ENCODE measurements at places on chromosomes 1 and 21.
A peak's percentile ranks its signal among the peaks of the same experiment; 100 is the strongest.

- DNase-seq: no peak
Measured at GRCh38 chr21:37560385-37560784, 193.8 kb downstream of the DYRK1A start.

GRCh38 chr1:221469476-221469875 is 272.4 kb downstream of the DUSP10 start:
- DNase-seq: no peak

DNA sequence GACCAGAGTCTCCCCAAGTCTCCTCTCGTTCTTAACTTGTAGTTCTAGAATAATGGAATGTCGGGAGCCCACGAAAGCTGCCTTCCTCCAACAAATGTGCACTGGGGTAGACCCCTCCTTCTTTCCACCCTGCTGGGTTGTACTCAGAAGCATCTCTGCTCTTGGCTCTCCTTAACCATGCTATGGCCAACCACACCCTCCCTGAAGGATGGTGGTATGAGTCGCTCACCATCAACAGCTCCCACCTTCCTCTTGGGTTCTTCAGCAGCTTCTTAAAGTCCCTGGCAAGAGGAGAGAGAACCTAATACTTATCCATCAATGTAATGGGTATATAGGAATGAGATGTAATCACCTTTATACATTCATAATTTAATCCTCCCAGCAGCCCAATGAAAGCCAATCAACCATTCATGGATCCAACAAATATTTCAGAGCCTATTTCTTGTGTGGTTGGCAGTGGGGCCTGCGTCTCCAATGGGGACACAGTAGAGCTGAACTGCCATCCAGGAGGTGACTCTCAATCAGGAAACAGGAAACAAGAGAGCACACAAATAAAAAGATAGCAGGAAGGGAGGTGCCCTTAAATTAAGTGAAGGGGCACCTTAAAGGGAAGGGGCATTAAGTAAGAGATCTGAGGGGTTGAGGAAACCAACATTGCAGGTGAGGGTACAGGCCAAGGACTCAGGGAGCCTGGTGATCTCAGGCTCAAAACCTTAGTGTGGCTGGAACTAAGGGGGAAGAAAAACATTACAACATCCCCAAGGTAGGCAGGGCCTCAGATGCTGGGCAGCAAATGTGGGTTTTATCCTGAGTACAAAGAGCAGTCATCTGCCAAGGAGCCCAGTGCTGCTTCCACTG is 64.4 kb upstream of the ETS2 start:
- DNase-seq: no peak

DNA sequence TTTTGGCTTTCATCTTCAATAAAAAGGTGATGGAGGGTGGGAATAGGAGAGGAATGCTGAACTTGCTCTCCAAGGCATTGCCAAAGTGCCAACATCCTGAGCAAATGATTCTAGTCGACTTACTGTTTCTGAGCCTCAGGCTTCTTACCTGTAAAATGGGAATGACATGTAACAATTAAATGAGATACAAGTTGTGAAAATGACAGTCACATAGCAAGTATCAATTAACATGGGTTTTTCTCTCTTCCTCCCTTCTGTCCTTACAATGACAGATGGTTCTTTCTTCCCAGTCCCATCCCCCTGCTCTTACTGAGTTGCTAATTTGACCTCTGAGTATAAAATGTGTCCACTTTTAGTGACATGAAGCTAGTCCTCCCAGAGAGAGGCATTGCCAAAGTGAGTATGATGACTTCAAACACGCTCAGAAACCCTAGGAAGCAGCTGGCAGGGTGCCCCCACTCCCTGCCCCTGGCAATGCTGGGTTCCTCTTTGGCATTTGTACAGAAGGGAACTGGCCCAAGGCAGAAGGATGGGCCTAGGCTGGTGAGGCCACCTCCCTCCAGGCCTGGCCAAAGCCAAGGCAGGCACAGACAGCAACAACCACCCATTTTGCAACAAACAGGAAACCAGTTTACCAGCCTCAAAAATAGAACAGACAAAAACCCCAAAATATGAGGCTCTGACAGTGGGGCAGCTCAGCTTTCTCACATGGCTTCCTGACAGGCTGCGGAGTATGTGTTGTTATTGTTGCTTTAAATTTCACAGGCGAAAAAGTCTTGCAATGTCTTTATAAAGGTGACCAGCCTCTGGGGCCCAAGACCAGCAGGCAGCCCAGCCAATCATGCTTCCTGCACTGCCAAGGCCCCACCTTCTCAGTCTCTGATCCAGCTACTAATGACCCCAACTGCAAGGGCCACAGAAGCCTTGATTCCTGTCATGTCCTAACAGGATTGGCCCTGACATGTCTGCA is 115.9 kb downstream of the HIVEP3 start:
- DNase-seq: no peak

DNA sequence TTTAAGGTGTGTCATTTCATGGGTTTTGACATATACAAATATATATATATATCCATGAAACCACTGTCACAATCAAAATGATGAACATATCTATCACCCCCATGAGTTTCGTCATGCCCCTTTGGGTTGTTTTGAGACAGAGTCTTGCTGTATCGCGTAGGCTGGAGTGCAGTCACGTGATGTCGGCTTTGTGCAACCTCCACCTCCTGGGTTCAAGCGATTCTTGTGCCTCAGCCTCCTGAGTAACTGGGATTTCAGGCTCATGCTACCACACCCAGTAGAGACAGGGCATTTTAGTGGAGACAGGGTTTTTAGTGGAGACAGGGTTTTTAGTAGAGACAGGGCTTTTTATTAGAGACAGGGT is 8.0 kb downstream of the HJV start:
- no peak for DNase-seq

- no peak for DNase-seq
Measured at GRCh38 chr1:27606708-27607238, 2.8 kb upstream of the AHDC1 start.

GRCh38 chr1:96130432-96130831 is 591.2 kb upstream of the PTBP2 start:
- no peak for DNase-seq

DNA sequence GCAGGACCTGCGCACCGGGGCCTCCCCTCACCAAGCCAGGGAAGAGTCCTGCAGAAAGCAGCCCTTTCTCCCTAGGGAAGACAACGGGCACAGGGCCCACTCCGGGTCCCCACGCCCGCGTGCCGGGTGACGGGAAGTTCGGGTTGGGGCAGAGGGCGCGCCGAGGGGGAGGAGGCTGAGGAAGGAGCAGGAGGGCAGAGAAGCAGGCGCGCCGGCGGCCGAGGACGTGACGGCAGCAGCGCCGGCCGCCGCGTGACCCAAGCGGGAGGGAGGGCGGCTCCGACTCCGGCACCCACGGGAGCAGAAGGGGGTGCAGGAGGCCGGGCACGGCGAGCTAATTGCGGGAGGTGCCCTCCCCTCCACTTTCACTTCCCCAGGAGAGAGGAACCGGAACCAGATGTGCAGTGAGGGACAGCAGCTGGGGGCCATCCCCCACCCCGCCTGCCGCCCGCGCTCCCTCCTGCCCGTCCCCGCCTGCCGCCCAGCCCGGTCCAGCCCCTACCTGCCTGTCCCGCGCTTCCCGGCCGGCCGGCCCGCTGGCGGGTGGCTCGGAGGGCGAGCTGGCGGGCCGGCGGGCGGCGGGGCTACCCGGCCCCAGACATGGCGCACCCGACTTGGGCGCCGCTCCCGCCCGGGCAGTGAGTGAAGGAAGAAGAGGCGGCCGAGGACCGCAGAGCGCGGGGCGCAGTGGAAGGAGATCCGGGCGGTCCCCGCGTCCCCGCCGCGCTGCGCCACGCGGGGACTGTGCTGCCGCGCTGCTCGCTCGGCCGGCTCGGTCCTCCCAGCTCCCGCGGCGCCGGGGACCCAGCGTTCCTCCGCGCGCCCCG is 510 bp downstream of the DENND4B start:
- DNase-seq: peak; percentile 80

DNA sequence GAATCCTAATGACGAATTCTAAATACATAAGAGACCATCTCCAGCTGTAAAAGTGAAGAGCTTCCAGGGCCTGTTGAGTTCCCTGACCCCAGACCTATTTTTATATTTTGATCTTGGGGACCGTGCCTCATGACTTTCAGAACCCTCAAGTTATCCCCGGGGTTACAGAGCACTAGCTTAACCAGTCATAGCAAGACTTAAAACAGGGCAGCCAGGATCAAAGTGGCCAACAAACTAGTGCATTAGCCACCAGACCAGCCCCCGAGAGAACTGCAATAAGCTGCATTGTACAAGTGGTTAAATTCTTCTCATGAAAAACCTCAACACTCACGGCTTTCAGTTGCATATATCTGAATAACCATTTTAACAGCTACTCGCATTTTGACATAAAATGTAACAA is 183.0 kb downstream of the BARHL2 start:
- DNase-seq: no peak

DNA sequence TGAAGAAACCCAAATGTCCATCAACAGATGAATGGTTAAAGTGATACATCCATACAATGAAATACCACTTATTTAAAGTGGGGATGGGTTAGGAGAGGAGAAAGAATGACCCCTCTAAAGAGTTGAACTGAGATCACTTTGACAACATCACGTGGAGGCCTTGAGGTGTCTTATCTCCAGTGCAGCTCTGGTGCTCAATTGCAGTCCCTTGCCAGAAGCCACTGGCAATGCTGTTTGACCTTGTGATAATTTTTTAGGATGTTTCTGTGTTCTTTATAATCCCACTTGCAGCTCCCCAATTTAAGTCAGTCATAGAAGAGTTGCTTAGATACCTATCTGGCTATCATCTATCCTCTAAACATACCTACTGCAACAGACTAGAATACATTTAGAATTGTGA is 167.6 kb downstream of the ZNF648 start:
- no peak for DNase-seq

DNA sequence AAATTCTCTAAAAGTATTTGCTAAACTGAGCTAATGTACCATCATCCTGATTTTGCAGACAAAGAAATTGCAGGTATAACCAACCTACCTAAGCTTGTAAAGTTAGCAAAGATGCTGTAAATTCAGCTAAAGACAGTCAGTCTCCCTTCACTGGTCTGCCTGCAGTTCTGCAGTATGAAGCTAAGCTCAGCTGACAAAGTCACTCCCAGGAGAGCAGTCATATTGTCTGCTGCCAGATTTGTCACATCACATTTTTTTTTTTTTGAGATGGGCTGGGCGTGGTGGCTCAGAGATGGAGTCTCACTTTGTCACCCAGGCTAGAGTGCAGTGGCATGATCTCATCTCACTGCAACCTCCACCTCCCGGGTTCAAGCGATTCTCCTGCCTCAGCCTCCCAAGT is 8.9 kb upstream of the CMPK1 start:
- DNase-seq: no peak

DNA sequence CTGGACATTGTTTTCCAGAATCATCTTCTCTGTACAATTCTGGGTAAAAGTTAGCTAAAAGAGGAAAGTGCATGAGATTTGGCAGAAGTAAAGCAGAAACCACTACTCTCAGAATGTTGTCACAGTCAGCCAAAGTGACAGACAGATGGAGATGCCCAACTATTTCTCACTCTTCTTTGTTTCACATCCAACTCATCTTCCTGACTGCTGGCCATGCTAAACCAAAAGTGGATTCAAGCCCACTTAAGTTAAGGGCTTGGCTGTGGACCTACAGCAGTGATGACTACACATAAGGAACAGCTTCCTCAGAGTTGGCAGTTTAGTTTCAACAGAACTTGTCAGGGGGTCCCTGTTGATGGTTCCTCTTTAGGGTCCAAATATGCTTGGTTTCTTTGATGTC is 730.2 kb downstream of the LRRIQ3 start:
- no peak for DNase-seq

DNA sequence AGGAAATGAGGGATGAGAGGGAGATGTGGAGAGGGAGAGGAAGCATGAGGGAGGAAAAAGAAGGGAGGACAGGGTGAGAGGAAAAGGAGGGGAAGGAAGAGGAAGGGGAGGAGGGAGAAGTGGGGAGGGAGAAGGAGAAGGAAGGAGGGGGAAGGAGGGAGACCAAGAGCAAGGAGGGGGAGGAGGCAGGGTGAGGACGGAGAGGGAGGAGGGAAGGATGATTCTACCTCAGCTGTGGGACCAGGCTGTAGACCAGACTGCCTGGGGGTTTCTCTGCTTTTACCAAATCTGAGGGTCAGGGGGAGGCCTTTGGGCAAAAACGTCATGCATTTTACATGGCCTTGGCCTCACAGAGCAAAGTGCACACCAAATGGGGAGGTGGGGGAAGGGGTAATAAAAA is 94.5 kb downstream of the KCND3 start:
- no peak for DNase-seq

- no peak for DNase-seq
Measured at GRCh38 chr1:1004780-1005697, 5.1 kb upstream of the HES4 start.

DNA sequence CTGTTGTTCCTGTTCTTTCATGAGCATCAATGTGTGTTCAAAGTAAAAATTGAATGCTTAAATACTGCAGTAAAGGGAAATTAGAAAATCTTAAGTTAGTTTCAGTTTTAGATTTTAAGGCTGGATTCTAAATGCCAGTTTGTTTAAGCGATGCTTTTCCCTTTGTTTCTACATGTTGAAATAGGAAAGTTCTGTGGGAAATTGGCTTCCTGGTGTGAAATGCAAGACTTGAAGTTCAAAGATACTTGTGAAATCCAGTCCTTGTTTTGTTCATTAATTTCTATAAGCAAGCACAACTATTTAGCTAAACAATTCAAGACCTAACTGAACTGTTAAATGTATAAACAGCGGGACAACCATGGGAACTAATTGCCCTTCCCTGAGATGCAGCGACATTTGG is 149.1 kb downstream of the LYPLAL1 start:
- DNase-seq: no peak

- no peak for DNase-seq
Measured at GRCh38 chr21:17679002-17679600, 66.4 kb upstream of the BTG3 start.

- DNase-seq: no peak
Measured at GRCh38 chr1:1432951-1433803, 2.3 kb upstream of the VWA1 start.

DNA sequence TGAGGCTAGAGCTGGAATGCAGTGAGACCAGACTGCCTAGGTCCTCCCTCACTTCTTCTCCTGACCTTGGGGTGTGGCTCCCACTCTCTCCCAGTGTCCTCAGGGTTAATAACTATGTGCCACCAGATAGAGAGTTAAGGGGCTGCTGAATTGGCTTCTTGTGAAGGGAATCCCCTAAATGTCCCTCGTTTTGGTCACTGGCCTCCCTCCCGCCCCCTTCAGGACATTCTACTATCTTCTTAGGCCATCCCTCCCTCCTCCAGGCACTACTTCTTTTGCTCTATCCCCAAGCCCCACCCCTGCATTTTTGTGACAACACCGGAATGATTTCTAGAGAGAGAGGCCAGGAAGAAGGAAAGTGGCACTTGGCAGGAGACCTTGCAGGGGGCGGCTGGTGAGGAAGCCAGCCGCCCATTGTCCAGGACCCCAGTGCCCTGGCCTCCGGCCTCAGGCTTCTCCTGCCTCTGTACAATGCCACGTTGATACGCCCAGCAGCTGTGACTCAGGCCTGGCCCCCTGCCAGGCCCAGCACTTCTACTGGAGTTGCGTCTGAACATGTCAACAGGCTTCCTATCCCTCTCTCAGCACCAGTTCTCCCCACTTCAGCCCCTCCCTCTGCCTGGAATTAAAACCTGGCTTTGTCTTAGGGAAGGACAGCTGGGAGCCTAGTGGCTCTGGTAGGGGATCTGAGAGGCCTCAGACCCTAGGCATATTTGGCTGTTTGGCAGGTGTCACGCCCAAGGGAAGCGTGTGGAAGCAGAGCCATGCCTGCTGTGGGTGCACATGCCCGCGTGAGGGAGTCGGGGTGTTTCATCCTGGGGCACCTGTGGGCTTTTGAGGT is 9.1 kb downstream of the LMNA start:
- DNase-seq: peak; percentile 67

- DNase-seq: no peak
Measured at GRCh38 chr1:14599800-14600199, 1.3 kb downstream of the KAZN start.

Data from activated naive CD8-positive, alpha-beta T cell treated with anti-CD3 and anti-CD28 coated beads for 36 hours (primary cell).